ENCODE measurements at places on chromosomes 6 and 20.

- no peak for DNase-seq
These were observed 246.0 kb upstream of the RUNX2 start for GRCh38 chr6:45082091-45082490.

DNA sequence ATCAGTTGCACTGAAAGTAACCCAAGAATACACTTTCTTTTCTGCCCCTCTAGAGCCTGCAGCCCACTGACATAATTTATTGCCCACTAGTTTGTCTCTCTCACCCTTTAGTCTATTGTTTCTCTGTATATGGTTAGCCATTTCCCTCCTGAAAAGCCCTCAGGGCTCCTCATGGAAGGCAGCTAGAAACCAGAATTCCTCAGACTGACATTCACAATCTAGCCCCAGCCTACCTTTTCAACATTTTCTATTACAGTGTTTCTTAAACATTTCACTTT is 21.4 kb upstream of the PAQR8 start:
- no peak for DNase-seq

DNA sequence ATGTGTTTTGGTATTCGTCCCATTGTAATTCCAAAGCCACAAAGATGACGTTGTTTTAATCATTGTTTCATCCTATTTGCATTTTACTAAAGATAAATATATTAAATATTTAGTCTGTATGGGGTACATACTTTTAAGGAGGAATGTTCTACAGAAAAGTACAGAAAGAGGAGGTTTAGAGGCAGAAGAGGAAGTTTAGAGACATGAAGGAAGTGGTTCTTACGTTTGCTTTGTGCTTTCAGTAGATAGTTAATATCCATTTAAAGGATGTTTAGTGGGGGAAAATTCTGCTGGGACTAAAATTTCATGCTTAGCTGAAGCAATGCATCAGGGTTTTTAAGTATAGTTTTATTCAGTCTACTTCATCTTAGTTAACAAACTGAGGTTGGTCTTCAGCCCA is 116.6 kb downstream of the CRYBG1 start:
- DNase-seq = no peak

DNA sequence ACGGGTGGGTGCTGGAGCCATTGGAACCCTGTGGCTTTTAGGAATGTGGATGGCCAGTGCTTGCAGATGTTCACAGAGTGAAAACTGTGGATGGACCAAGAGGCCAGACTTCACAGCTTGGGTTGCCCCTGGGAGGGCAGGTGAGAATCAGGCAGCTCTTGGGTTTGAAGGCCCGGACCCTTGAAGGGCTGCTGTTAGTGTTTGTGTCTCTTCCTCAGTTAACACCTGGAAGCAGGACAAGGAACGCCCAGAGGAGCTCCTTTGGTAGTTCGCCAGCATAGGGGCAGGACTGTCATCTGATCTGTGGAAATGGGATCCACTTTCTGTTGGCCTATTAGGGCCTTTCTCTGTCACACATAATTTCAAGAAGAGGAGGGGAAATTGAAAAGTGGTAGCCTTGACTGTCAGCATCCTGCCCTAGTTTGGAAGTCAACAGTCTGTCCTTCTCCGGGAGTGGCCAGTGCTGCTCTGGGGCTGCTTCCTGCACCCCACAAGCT is 43.6 kb downstream of the RIOK1 start:
- no peak for DNase-seq

- no peak for DNase-seq
These were observed 28.7 kb upstream of the PMEPA1 start for GRCh38 chr20:57738484-57738883.

DNA sequence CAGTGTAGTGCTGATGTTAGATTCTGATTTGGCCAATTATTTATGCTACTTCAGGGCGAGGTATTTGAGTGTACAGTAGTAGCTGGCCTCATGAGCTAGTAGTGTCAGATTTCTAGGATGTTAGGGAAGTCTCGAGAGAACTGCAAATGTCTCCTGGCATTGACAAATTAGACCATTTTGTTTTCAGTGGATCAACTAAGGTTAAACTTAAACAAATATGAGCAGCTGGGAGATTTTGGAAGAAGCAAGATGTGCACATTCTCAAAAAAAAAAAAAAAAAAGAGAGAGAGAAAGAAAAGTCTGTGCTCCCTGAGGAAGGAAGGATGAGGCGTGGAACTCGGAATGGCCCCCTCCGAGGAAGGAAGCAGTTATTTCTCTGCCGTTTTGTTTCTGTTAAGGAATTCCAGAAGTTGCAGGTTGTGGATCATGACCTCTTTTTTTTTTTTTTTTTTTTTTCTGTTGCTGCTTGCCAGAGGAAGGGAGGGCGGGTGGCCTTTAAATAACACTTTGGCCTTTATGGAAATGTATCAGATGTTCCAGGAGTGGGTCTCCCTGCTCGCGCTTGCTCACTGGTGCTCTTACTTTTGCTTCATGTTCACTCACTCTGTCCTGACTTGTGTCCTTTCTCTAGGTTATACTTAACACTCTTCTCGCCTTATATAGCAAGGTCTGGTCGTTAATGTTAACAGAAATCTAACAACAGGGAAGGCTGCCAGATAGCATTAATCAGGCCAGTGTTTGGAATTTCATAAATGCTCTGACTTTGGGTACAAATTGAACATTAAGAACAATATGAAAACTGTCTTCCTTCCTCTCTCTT is 124.4 kb downstream of the TCP11 start:
- peak; percentile 26 for DNase-seq

Data from BJ (cell line).